ENCODE measurements at places on chromosomes 3 and 15. TPM values are rescaled to one million over a fixed set of nuclear protein-coding genes. Genes with fewer than 3 reads are reported as not detected.

The DZIP1L gene
- 1.3 TPM for total RNA-seq

DNA sequence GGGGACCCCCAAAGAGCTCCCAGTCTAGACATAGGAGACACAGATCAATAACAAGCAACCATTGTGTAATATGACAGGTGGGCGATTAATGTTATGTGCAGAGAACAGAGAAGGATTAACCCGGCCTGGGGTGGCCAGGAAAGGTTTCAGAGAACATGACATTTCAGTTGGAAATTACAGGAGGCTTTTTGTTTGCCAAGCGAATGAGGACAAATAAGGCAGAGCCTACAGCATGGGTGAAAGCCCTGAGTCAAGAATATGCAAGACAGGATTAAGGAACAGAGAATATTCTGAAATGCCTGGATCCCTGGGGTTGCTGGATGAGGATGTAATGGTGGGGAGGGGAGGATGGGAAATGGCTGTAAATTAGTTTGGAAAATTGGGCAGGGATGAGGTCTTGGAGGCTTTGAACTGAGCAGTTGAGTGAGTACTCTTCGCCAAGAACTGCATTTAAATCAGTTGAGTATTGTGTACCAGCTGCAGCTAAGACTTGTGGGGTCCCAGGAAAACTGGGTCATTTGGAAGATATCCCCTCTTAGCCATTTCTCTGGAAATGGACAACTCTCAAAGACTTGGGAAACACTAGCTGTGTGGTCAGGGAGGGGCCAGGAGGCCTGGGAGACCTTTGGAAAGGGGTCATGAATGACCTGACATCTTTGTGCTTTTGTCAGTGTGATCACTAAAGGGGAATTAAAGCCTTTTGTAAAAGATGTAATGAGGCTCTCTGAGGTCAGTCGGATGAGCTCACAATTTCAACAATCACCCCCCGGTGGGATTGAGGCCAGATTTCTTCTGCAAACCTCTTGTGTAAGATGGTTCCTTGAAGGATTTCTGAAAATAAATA, 198.6 kb upstream of the NR2E3 start:
- DNase-seq: no peak

The TEX55 gene
- not detected for total RNA-seq

The GOLGA8G gene
- total RNA-seq: not detected

The HHLA2 gene
- total RNA-seq: not detected

All from right lobe of liver (tissue), 6 donors.